Fibroblast of upper back skin (primary cell): ENCODE measurements at places on chromosomes 2 and 18.

DNA sequence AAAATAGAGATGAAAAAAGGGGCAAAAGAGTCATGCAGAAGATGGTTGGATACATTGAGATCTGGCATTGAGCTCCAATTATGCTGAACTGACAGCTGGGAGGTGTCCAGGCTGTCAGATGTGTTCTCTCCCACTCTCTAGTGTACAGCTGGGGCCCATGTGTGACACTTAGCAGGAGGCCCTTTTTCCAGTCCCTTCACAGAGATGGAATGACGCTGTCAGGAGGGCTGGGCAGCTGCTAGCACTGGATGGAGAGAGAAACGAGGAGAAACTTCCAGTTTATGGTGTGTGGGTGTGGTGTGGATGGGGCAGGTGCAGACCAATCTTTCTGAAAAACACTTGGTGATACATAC, 437.7 kb upstream of the HS6ST1 start:
- no peak for DNase-seq

DNA sequence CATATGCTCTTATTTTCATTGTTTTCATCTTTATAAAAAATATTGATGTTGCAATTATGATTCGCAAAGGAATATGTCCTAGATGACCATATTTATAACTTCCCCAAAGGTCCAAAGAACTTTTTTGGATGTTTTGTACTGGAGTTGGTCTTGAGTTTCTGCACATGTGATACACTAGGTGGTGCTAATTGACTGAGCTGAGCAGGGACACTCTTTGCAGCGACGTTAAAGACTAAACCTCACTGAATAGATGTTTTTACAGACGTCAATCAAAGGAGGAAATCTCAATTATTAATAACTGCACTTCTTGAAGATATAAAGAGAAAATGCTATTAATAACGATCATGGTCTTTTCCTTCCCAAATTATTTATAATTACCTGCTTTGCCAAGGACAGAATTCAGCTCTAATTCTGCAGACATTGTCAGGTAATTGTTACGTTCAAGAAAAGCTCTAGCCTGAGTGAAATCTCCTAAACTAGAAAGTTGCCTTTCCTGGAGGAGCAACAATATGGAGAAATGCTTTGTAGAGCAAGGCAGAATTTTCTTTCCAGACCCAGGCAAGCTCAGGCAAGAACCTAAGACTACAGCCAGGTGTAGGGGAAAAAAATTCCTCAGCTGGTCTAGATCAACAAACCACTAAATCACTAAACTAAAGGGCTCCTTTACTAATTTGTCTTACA, 119.3 kb upstream of the RBBP8 start:
- peak; percentile 36 for DNase-seq

DNA sequence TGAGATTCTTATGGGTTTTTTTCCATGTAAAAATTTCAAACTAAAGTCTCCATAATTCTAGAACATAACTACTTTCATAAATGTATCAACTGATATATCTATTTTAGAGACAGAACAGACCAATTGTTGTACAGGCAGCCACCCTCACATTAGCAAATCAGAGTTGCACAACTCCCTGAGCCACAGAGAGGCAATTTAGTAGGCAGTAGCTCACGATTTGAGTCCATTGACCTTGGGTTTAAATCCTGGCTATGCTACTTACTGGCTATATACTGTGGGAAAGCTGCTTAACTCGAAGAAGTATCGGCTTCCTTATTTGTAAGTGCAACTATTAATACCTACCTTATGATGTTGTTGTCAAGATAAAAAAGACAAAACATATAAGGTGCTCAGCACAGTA, 16.2 kb downstream of the MTIF2 start:
- DNase-seq: no peak

GRCh38 chr2:96538487-96539214, 2.1 kb downstream of the ARID5A start:
- no peak for DNase-seq

DNA sequence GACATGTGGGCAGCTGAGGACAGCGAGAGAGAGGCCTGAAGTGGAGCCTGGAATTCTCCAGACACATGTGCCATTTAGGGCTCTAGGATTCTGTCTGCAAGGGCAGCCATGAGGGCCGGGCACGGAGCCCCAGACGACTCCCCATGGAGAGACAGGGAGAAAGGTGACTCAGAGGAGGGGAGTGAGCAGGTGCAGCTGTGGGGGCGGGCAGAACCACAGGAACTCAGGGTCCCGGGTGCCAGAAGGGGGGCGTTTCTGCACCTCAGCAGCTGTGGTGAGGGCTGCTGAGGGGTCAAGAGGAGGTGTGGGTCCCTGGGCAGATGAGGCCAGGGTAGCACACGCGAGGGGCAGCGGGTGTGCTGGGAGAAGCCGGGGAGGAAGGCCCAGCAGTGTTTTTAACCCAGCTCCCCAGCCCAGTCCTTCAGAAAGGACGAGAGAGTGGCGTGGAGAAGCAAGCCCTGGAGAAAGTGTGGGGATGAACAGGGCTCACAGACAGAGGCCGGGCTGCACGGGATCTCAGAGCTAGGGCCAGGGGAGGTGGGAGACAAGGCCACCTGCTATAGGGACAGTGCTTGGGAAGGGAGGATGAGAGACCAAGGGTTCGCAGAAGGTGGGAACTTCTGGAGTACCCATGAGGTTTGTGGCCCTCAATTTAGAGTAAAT, 7.6 kb downstream of the GPR17 start:
- DNase-seq: no peak
